ENCODE measurements at places on chromosomes 16 and 17.

GRCh38 chr16:75379911-75380847 lies 53.1 kb downstream of the CFDP1 start:
- DNase-seq = no peak

GRCh38 chr17:38591759-38592241 lies 14.0 kb downstream of the SRCIN1 start:
- no peak for DNase-seq

GRCh38 chr17:82371333-82372248 lies at the start of gene UTS2R:
Gene UTS2R (plus strand): TSS chr17:82371765. CDS start chr17:82374325, 2,560 bp downstream.
- peak; percentile 66 for DNase-seq

DNA sequence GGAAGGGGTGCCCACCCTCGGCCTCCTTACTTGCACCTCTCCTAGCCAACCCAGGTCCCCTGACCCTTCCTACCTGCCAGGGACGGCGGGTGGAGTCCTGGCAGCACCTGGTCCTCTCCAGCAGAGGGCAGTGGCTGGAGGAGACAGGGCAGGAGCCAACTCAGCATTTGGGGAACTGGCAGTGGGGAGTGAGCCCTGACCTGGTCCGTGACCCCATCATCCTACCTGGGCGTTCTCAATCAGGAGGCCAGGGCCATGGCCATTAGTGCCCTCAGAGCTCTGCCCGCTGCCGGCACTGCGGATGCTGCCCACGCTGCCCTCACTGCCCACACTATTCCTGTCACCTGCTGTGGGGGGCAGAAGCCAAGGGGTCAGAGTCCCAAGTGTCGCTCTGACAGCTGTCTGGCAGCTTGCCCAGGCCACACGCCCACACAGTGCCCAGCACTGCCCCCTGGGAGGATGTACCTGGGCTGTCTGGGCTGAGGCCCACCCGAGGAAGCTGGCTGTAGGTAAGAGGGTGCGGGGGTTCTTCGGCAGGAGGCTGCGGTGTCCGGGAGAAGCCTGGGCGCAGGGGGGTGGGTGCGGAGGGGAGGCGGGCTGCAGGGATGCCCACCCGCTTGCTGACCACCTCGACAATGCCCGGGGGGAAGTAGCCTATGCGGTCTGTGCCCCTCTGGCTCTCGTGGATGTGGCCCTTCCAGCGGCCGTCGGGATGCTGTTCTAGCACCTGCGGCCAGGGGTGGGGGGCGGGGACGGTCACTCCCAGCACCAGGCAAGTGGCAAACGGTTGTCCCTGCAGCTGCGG lies 10.8 kb downstream of the CASKIN2 start:
- no peak for DNase-seq

- no peak for DNase-seq
These were observed 412.1 kb downstream of the KCNJ2 start for GRCh38 chr17:70581459-70581858.

GRCh38 chr17:27222515-27222914 lies 71.4 kb upstream of the WSB1 start:
- DNase-seq = no peak

DNA sequence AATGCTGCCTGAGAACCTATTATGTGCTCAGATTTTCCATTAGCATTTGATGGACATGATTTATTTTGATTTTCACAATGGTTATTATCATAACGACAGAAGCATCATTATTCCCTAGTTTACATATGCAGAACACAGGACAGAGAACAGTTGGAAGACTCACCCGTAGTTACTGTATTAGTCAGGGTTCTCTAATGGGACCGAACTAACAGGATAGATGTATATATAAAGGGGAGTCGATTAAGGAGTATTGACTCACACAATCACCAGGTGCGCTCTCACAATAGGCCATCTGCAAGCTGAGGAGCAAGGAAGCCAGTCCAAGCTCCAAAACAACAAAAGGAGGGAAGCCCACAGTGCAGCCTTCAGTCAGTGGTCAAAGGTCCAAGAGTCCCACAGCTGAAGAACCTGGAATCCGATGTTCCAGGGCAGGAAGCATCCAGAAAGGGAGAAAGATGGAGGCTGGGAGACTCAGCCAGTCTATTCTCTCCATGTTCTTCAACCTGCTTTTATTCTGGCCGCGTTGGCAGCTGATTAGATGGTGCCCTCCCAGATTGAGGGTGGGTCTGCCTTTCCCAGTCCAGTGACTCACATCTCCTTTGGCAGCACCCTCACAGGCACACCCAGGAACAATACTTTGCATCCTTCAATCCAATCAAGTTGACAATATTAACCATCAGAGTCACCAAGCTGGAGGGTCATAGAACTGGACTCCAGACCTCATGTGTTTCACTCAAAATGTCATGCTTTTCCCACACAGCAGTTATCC lies 92.7 kb upstream of the XYLT1 start:
- DNase-seq = no peak

- no peak for DNase-seq
These were observed 2.1 kb downstream of the P2RX5 start for GRCh38 chr17:3693829-3694231.

- peak; percentile 81 for DNase-seq
These were observed 521 bp downstream of the ATMIN start for GRCh38 chr16:81035975-81036750.

GRCh38 chr17:45296003-45296832 lies 20.6 kb downstream of the MAP3K14 start:
- no peak for DNase-seq

- DNase-seq = no peak
These were observed 188.4 kb upstream of the NLRP1 start for GRCh38 chr17:5772720-5773119.

DNA sequence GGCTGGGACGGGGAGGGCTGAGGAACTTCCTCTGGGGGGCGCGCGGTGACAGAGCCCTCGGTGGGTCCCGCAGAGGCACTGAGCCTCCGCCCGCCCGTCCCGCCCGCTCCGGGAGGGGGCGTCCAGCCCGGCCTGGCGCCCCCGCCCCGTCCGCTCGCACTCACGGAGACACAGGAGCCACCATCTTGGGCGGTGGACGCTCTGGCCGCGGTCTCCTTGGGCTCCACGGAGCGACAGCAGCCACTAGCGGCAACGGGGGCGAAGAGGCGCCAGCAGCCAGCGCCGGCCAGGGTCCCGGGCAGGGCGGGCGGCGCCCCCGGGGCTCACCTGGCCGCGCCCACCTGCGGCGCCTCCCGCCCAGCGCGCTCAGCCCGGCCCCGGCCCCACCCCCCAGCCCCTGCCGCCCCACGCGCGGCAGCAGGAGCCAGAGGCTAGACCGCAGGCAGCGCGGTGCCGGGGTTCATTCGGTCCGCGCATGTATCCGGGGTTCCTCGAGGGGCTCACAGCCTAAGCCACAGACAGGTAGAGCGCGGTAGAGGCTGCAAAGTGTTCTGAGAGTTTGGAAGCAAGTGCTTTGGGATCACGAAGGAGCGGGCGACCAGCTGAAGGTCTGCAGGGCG lies at the start of gene C17orf113:
TSS of gene C17orf113 (minus strand) at position 209 of the 620 bp plus-strand sequence. CDS start 7,225 bp downstream, outside the sequence.
- DNase-seq = peak; percentile 85

DNA sequence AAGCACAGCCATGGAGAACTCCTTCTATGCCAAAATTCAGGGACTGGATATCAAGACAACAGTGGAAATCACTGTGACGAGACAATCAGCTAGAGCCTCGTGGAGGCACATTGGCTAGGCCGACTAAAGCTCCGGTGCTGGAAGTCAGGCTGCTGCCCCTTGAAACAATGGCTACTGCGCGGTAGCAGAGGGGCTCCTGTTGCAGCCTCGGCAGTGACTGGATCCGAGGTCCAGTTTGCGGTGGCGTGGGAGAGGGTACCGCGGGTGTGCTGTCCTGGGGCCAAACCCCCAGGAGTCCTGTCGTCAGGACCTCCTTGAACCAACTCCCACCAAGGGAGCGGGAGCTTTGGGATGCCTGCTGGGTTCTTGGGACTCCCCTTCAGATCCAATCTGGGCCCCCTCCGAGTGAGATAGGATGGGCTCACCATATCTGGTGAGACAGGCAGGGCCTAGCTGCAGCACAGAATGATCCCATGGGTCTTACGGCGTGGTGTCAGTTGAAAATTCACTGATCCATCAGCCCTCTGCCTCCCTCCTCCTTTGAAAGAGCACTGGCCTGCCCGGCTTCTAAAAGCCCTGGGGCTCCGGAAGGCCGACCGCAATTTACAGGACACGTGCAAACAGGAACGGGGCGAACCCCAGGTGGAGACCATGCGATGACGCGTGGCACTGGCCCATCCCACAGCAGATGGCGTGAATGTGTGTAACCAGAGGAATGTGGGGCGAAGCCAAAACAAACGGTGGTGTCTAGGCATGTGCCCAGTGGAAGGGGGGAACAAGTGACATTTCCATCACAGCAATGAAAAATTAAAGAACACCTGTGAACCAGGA lies 15.8 kb upstream of the KCNJ18 start:
- DNase-seq = peak; percentile 85

DNA sequence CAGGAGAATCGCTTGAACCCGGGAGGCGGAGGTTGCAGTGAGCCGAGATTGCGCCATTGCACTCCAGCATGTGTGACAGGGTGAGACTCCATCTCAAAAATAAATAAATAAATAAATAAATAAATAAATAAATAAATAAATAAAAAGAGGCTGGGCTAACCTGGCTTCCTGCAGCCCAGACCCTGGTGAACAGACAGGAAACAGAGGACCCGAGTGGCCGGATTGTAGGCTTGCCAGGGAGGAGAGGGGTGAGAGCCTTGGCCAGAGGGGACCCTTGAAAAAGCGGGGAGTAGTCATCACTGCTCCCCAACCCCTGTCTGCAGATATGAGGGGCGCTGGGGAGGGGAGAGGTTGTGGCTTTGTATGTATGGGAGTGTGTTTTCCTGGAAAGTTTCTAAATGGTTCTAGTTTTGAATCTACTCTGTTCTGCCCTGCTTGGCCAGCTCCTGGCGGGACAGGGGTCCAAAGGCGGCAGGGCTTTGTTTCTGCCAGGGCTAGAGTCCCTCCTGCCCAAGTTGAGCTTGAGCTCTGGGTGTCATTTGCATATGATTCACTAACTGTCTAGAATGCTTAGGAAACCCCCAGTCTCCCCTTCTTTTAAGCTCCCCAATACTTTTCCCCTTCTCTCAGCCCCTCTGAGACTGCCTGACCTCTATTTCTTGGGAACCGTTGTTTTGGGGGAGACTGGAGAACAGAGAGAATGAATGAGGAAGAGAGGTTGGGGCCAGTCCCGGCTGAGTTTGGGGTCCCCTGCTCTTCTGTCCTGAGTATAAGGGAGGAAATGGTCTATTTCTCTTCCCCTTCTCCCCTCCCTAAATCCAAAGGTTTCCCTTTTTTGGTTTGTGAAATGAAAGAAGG lies 16.4 kb downstream of the RARA start:
- peak; percentile 65 for DNase-seq

DNA sequence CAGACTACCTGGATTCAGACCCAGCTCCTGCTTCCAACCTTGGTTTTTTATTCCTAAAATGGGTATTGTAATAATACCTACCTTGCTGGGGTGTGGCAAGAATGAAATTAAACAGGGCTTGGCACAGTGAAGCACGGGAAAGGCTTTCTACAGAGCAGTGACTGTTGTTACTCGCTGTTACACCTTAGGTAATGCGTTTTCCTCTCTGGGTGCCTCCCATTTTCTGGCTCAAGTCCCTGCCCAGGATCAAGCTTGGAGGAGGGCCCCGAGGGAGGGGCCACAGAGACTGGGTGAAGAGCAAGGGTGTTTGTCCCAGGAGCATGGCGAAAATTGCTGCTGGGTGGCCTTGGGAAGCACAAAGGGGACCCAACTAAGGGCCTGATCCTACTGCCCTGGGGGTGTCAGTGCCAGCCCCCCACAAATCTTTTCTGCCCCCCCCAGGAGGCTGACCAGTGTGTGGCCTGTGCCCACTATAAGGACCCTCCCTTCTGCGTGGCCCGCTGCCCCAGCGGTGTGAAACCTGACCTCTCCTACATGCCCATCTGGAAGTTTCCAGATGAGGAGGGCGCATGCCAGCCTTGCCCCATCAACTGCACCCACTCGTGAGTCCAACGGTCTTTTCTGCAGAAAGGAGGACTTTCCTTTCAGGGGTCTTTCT lies 13.3 kb downstream of the MIEN1 start:
- no peak for DNase-seq

DNA sequence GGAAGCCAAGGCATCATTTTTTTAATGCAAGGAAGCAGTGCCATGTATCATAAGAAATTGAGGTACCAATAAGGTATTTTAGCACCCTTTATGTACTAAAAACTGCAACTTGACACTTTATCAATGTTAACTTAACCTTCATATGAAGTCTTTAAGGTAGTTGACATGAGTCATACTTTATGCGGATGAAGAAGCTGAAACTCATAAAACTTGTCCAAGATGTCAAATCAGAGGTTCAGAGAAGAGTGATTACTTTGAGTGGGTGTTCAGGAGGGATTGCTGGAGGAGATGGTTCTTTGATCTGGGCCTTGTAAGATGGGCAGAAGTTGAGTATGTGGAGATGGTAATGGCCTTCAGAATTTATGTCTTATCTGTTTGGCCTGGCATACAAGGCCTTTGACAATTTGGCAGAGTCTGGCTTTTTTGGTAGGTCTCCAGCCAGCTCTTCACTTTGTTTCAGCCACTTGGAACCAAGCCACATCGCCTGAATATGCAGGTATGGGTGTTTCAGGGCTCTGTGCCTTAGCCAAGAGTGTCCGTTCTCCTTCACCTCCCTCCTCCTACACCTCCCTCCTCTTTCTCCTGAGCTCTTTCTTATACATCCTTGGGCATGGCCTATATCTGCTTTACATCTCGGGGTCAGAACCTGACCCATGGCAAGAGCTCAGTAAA lies 23.7 kb downstream of the YPEL2 start:
- DNase-seq = peak; percentile 20

DNA sequence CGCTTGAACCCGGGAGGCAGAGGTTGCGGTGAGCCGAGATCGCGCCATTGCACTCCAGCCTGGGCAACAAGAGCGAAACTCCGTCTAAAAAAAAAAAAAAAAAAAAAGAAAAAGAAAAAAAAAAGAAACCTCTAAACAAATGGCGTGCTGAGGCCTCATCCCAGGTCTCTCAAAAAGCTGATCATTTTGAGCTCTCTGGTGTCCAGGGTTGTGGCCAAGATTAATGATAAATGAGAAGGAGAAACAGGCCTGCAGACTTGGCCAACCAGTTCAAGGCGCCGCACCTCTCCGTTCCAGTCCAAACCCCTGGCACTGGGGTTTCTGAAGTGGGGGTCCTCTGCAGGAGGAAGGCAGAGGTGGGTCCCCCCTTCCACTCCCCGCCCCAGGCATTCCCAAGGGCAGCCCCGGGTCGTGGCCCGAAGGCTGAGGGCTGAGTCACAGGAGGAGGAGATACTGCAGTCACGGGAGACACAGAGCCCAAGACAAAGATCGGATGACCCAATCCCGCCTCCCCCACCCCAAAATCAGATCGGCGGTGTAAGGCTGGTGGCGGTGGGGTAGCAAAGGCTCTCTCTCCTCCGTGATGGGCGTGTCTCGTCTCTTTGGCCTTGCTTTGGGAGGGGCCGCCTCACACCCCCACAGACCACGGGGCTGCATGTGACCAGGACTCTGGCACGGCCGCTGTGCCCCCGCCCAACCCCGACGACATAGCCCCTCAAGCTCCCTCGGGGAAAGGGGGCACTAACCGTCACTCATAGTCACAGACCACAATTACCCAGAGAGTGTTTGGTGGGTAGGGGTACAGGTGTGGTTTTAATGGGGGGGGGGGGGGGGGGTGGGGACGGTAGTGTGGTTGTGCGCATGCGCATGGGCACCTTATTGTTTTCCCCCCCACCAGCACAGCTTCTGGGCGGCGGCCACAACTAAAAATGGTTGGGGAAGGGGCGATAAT lies 1.1 kb downstream of the VAT1 start:
- peak; percentile 93 for DNase-seq

- DNase-seq = no peak
These were observed 25.6 kb upstream of the CES5A start for GRCh38 chr16:55900616-55901393.

GRCh38 chr17:83191388-83192160 lies 112.2 kb downstream of the METRNL start:
- DNase-seq = peak; percentile 78

GRCh38 chr17:63390090-63390489 lies 56.0 kb downstream of the CYB561 start:
- no peak for DNase-seq

Data from posterior vena cava (tissue), 2 donors.